ENCODE measurements at places on chromosomes 2 and 18.

DNA sequence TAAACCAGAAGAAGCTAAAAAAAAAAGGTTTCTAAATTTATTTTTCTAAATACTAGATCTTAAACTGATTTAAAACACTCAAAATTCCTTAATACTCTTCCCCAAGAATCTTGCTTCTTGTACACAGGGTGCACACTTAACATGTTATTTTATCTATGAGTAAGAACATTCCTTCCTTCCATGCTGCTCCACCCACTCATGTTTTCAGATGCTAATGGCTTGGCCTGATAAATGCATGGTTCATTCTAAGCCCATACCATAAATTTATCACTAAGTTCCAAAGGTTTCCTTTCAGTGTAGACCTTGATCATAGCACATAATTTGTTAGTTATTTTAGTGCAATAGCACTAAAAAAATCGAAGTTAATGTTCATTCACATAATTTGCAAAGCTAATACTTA is 8.1 kb downstream of the FBXO48 start:
- no peak for DNase-seq

DNA sequence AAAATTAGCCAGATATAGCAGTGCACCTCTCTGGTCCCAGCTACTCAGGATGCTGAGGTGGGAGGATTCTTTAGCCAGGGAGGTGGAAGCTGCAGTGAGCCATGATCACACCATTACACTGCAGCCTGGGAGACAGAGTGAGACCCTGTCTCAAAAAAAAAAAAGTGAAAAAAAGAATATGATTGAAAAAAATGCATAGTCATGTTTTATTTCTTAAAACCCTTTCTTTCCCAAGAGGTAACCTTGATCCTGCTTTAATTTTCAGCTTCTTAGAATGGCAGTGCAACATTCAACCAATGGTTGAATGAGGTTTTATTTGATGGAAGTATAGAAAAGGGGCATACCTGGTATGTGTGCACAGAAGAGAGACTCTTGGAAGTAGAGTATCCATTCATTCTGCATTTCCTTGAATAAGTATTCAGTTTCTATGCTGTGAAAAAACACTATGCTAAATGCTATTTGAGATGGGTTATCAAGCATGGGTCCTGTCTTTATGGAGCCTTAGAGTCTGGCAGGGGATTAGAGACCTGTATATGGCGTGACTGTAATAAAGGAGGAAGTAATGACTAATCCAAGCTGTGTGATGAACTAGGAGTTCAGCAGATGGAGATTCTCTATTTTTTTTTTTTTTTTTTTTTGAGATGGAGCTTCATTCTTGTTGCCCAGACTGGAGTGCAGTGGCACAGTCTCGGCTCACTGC is 146.3 kb downstream of the WDSUB1 start:
- DNase-seq: no peak

- DNase-seq: no peak
These were observed 21.4 kb downstream of the AP1S3 start for GRCh38 chr2:223815884-223816570.

DNA sequence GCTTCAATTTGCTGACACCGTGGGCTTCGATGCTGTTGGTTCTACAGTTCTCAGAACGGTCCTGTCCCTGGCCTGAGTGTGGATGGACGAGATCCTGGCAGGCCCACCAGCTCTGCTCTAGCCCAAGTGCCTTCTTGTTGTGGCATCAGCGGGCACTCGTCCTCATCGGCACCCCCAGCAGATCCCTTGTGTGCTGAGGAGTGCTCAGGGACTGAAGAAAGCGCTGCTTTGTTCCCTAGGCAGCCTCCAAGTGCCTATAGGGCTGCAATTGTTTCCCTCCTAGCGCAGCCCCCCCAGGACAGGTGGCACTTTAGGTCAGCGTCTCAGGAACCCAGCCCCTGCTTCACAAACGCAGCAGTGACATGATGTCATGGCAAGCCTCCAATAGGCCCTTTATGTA is 217.7 kb downstream of the AGAP1 start:
- no peak for DNase-seq

- no peak for DNase-seq
These were observed 279.8 kb downstream of the RBM43 start for GRCh38 chr2:150981826-150982225.

DNA sequence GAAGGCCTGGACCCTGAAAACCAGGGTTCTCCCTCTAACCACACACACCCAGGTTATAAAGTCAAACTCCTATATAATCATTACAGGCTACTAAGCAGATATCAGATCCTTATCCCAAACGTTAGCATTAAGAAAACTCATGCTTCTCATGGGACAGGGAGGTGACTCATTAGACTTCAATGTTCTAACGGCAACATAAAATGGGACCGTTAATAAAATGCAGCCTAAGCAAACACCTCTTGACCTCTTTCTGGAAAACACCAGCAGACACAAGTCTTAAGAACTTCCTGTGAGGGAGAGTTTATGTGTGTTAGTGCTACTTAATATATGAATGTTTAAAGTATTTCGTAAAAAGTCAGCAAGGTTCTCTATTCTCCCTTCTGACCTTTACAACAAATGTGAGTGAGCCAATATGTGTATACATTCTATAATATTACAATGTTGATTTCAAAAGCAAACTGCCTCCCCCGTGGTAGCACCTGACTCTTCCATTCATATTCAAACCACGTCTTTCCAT is 31.7 kb downstream of the LPIN2 start:
- no peak for DNase-seq

GRCh38 chr2:104405623-104406022 is 448.3 kb upstream of the POU3F3 start:
- DNase-seq: no peak

DNA sequence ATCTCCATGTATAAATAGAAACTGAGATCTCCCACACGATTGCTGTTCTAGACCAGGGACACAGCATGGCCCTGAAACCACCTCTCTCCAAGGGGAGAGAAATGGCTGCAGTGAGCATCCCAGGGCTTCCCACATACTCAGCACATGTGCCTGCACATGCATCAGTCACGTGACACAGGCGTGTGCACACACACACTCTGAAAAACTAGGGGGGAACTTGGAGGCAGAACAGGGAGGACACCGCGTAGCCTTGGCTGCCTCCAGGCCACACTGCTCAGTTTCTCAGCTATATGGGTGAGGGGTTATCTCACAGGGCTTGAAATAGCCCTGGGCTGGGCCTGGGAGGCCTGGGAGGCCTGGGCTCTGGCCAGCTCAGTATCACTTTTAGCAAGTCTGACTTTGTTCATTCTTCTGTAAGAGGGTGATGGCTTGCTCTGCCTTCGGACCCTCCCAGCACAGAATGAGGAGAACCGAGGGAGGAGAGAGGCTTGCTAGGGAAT is 66.9 kb downstream of the EMX1 start:
- no peak for DNase-seq

DNA sequence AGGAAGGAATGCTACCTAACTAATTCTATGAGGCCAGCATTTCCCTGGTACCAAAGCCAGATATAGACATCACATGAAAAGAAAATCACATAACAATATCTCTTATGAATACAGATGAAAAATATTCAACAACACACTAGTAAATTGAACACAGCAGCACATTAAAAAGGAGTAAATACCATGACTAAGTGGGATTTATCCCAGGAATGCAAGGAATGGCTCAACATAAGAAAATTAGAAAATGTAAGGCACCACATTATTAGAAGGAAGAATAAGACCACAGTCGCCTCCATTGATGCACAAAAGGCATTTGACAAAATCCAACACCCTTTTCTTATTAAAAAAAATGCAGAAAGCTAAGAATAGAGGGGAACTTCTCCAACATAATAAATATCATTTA is 133.9 kb downstream of the TTC32 start:
- DNase-seq: no peak

DNA sequence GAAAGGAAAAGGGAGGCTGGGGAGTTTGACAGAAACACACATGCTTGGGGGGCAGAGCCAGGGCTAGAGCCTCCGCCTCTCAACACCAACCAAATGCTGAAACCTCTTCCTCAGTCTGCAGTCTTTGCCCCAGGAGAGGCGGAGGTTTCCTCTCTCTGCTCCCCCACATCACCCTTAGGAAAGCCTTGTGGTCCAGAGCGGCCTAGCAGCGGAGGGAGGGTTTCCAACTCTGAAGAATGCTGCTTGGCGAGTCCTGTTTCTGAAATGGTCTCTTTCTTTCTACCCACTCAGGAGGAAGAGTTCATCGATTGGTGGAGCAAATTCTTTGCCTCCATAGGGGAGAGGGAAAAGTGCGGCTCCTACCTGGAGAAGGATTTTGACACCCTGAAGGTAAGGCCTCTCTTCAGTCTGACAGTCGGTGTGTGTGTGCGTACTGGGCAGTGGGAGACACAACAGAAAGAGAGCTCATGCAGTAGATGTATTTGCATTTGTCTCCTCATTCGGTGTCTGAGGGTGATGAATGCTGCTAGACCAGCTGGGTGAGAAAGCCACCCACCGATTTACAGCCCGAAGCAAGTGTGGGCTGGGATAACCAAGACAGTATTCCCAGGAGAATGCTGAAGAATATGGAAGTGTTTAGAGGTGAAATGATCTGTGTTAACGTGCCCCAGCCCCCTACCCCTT is 190.5 kb downstream of the DYSF start:
- DNase-seq: no peak

DNA sequence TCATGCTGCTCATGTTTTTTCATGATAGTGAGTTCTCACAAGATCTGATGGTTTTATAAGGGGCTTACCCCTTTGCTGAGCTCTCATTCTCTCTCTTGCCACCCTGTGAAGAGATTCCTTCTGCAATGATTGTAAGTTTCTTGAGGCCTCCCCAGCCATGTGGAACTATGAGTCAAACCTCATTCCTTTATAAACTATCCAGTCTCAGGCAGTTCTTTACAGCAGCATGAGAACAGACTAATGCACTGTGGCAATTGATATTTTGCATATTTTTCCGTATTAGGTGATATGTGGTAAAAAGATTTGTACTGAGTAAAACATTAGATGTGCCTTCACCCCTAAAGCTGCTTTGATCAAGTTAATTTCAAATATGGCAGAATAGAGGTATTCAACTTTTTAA is 48.8 kb downstream of the RAB27B start:
- DNase-seq: no peak

GRCh38 chr2:52312486-52312885 is 1280.6 kb upstream of the NRXN1 start:
- DNase-seq: no peak

DNA sequence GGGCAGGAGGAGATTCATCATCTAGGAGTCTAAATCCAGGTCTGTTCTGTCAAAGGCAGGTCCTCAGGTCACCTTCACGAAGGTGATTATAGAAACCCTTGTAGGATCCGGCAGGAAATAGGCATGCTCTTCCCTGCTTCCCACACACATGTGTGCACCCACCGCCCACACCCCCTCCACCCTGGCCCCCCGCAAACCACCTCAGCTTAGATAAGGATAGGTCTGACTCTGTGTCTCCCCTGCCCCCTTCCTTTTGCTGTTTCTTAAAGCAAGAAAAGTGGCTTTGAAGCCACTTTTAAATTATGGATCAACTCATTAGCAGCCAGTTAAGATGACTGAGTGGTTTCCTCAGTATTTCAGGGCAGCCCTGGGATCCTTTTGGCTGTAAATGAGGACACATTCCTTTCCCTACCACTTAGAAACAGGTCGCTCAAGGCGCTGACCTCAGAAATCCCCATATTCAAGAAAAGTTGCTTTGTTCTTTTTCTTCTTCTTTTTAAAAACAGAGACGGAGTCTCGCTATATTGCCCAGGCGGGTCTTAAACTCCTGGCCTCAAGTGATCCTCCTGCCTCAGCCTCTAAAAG is 14.5 kb upstream of the CIB4 start:
- DNase-seq: no peak

DNA sequence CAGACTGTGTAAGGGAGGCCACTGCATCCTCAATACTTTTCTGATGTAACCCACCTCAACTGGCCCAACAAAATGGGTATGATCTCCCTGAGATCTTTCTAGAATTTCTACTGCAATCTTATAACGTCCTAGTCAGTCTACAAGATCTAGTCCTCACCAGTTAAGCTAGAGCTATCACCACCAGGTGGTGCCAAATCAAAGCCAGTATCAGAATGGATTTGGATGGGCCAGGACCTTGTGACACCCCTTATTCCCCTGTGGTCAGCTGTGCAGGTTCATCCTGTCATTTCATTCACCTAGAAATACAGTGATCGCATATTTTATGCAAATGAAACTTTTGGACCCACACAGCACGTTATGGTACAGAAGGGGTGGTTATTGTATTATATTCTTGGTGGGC is 90.3 kb downstream of the OLA1 start:
- peak; percentile 8 for DNase-seq

DNA sequence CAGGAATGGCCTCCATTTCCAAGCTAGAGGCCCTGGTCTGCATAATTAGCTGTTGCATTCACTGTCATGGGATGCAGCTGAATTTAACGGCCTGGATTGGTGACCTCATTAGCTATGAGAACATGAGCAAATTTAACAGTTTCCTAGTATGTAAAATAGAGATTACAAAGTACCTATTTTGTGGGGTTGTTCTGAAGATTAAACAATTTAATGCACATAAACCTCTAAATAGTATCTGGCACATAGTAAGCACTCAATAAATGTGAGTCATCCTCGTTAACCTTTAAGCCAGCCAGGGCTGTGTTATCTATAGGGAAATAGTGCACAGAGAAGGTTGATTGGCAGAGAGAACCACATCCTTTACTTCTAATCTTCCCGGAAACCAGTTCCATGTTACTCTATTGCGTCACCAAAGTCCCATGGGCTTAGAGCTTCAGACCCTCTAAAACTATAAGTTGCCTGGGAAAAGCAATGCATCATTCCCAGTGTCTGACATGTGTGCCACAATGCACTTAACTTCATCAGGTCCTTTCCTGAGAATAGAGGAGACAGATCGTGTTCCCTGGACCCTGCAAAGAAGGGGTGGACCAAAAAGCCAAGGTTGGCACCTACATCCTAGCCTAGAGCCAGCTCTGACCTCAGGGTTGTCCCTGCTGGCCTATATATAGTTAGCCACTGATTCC is 196.5 kb downstream of the LNPK start:
- no peak for DNase-seq

- no peak for DNase-seq
These were observed 51.7 kb downstream of the TNS1 start for GRCh38 chr2:217951091-217951490.

DNA sequence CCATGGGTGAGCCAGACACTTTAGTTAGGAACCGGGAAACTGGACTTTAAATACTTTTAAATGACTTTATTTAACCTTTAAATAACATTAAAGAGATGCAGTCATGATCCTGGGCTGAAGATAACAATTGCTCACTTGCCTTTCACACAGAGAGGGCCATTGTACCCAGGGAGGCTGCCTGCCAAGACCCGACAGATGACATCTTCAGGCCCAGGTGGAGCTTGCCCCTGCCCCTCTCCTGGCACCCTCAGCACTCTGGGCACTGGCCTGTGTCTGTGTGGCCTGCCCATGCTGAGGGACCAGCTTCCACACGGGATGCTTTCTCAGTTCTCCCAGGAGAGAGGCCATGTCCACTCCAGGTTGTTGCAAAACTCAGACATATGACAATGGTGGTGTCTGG is 216.4 kb upstream of the MYT1L start:
- no peak for DNase-seq

GRCh38 chr2:17317439-17317976 is 200.7 kb downstream of the RAD51AP2 start:
- DNase-seq: no peak

DNA sequence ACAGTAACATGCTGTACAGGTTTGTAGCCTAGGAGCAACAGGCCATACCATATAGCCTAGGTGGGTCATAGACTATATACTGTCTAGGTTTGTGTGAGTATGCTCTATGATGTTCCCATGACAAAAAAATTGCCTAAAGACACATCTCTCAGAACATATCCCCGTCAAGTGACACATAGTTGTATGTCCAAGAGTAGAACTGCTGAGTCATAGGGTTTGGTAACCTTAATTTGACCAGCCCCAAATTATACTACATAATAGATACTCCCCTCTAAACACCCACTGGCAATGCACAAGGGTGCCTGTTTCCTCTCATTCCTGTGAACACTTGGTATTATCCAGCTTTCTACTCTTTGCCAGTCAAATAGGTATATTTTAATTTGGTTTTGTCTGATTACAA is 161.6 kb downstream of the LCLAT1 start:
- DNase-seq: no peak
